CD4-positive, alpha-beta T cell treated with Interleukin-15 for 4 hours (primary cell): ENCODE measurements at places on chromosomes 5 and 9.

GRCh38 chr5:172940268-172941066 lies 18.8 kb upstream of the RPL26L1 start:
- DNase-seq: no peak

DNA sequence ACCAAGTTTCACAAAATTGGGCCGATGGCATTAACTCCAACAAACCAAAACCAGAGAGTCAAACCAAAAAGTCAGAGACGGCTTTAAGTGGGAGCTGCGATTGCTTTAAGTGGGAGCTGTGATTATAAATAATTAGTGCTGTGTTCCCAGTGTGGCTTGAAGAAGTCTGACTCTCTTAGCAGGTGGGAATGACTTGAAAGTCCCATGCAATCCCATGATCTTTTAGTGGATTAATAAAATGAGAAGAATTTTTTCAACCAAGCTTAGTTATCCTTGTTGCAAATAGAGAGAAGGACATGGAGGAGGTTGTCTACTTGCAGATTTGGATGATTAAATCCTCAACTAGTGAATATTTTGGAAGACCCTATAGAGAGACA lies 68.5 kb downstream of the MYO10 start:
- DNase-seq: no peak

DNA sequence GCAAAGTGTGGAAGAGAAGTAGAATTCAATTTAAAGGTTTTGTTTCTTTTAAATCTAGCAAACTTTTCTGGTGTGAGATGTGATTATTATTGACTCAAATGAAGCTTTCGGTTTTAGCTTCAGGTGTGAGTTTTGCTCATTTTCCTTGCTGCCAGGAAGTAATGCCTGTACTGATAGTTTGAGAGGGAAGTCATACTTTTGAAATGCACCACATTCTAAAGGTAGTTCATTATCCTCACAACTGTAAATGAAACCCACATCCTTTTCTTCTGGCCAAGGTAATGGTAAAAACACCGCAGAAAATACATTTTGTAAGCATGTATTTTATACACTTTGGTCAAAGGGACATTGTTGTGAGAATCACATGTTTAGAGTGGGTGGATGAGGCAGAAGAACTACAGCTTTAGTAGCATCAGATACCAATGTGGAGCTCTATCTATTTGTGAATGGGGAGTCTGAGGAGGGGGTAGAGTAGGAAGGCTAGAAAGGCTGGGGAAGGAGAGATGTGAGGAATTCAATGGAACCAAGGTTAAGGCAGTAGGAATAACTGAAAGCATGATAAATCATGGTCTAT lies 167.0 kb upstream of the CDKN2B start:
- no peak for DNase-seq

- DNase-seq: no peak
These were observed 28.7 kb downstream of the ANKRD34B start for GRCh38 chr5:80541392-80541791.

DNA sequence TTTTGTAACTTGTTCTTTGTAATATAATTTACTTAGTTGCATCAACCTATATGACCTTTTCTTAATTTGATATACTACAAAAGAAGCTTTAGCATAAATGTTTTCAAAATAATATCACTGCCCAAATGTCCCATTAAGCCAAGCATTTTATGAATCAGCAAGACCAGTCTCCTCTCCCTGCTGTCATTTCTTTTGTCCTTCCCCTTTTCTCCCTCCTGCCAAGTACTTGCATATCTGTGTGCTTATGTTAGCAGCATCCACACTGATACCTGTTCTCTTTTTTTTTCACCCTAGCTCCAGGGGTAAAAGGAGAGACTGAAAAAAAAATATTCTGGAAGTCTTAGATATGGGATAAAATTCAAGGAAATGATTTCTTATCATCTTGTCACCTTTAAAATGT lies 69.7 kb downstream of the ZSWIM6 start:
- DNase-seq: no peak

- peak; percentile 31 for DNase-seq
These were observed 11.9 kb upstream of the LPCAT1 start for GRCh38 chr5:1535646-1536045.

GRCh38 chr9:78614892-78615291 lies 318.0 kb downstream of the PSAT1 start:
- DNase-seq: no peak

DNA sequence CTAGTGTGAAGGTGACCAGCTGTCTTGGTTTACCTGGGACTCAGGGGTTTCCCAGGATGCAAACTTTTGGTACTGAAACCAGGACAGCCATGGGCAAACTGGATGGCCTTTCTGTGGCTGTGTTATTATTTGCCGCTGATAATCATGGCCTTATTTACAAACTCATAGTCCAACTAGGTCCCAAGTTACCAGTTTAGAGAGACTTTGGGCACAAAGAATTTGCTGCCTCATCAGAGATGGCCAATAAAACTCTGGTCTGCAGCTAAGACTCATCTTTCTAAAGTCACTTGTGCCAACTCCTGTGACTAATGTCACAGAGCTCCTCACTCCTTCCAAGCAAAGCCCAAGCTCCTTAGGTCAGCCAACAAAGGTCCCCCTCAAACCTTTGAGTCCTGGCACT lies 47.5 kb upstream of the PLPP6 start:
- DNase-seq: no peak

- DNase-seq: no peak
These were observed 109.3 kb upstream of the SPDL1 start for GRCh38 chr5:169474226-169474625.

DNA sequence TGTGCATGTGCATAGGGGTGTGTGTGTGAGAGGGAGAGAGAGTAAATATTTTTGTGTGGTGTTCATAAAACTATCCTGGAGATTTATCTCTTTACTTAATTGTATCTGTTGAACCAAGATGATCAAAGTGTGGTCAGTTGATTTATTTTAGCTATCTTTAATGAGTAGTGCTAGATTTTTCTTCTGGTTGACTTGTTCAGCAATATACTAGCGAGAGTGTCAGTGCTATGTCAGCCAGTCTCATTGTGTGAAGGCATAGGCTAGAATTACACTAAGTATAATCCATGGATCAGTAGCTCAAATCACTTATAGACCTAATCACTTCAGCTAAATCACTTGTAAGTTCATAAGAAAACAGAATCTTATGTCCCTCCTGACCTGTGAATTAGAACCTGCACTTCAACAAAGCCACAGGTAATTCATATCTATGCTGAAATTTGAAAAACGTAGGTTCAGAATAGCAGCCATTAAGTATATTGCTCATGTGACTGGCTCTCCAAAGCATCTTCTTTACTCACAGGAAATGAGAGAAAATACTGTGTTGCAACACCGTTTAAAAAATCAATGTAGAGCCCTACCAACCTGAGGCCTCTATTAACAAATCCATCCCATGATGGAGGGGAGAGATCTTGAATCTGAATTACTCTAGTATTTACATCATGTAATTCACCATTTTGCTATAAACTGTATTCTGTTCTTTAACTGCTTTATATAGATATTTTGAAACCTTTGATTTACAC lies 203.1 kb upstream of the ACTBL2 start:
- no peak for DNase-seq

DNA sequence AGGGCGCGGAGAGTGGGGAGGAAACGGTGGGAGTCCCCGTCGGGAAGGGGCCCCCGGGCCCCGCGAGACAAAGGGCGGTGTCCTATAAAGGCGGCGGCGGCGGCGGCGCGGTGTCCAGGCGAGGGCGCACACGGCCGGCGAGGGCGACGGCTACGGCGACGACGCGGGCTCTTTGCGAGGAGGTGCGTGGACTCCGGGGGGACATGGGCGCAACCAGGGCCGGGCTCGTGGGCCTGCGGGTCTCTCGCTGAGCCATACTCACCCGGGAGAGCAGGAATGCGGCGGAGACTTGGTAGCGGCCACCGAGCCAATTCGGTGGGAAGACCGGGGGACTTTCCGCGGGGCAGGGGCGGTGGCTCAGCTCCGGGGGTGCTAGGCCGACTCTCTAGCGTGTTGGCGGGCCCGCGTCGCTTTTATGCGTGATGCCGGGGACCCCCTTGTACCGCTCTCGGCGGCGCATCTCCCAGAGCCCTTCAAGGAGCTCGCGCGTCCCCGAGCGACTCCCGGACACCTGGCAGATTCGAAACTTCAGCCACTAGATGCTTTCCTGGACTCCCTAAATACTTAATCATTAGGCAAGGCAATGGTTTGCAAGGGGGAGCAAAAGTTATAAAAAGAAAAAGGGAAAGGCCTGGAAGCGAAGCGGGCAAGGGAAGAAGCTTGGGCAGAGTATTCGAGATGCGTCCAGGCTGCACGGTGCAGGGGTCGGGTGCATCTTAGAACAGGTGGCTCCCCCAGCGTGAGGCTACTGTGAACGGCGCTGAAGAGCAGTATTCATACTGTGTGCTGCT lies 5.9 kb upstream of the TAL2 start:
- DNase-seq: no peak

- no peak for DNase-seq
These were observed 182.2 kb downstream of the TMC1 start for GRCh38 chr9:72703574-72703973.

DNA sequence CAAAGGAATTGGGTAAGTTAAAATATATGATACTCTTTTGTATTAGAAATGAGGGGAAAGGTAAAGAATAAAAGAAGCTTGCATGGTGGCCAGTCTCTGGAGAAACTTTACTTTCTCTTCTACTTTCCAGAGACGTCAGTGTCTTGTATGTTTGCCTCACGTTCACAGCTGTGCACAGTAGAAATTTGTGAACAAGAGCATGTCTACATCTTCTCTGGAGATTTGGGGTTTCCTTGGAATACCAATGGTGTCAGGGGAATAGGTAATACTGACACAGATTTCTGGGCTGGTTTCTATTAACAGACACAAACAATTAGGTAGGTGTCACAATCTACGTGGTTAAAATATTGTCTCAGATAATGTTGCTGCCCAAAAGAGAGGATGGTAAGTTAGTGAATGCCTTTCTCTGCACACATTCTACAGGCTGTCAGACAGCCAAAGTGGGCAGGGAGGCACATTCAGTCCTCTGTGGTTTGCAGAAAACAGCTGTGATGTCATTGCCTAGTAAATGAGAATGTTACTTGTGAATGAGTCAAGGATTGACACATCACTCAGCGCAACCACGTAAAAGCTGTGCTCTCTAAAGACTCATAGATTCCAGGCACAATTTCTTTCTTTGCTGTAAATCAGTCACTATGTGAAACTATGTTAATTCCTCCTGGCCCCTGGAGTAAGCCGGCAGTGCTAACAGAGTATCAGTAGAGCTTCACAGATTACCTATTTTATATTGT lies 397.1 kb downstream of the MAN2A1 start:
- DNase-seq: no peak

DNA sequence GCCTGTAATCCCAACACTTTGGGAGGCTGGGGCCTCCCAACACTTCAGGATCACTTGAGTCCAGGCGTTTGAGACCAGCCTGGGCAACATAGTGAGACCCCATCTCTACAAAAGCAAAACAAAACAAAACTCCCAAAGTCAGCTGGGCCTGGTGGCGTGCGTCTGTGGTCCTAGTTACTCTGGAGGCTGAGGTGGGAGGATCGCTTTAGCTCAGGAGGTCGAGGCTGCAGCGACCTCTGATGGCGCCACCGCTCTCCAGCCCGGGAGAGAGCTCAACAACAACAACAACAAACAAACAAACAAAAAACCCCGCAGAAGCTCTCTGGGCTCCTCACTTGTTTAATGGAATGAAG lies 528 bp downstream of the ACOT12 start:
- no peak for DNase-seq

DNA sequence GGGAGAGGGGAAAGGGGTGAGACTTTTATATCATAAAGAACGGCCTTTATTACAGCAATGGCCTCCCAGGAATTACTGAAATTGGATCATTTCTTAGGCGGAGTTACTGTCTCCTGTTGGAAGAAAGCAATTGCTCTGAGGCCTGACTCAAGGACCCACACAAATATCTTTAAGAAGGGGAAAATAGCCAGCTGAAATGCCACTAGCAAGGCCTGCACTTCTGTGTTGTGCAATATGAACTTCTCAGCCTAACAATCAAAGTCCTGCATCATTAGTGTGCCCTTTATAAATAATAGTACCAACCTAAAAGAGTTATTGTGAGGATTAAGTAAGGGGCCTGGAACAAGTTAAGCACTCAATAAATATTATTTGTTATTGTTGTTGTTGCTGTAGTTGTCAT lies 30.1 kb upstream of the TRIM32 start:
- no peak for DNase-seq

DNA sequence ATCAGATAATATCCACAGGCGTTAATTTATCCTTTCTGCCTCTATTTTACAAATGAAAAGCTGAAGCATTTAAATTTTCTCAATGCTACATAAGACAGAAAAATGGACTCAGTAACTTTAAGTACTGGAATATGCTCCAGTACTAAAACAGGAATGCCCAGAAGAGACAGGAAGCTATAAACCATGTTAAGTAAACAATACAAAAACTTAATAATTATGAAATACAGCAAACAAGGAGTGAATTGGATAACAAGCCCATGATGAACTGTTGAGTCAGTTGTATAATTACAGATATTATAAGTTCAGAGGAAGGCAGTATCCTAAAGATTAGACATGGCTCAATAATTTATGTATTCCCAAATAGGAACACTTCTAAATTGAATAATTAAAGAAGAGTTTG lies 148.5 kb downstream of the CHSY3 start:
- DNase-seq: no peak

DNA sequence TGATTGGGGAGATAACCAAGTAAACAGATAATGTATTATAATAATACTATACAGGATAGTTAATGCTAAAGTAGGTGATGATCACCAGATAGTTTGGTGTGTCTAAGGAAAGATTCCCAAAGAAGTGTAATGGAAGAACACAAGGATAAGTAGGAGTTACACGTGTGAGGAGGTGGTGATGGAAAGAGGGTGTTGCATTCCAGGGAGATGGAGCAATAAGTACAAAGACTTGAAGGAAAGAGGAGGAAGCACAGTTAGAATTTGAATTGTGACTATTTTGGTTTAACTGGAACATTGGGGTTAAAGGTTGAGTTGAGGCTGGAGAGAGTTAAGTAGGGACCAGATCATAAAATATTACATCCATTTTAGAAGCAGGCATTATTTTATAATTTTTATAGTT lies 76.9 kb downstream of the IPO11 start:
- no peak for DNase-seq

- DNase-seq: no peak
These were observed 9.5 kb downstream of the FGF18 start for GRCh38 chr5:171428809-171429542.

GRCh38 chr5:113487781-113488644 lies at the start of gene MCC:
MCC (minus strand) TSS chr5:113488453.
- no peak for DNase-seq

DNA sequence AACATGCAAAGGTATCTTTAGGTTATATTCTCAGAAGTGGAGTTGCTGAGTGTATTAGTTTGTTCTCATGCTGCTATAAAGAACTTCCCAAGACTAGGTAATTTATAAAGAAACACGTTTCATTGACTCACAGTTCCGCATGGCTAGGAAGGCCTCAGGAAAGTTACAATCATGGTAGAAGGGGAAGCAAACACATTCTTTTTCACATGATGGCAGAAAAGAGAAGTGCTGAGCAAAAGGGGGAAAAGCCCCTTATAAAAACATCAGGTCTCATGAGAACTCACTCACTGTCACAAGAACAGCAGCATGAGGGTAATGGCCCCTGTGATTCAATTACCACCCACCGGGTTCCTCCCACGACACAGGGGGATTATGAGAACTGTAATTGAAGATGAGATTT lies 163.6 kb upstream of the PRLR start:
- no peak for DNase-seq
